ENCODE measurements at places on chromosomes 6 and 20. TPM values are rescaled to one million over a fixed set of nuclear protein-coding genes. Genes with fewer than 3 reads are reported as not detected.

DNA sequence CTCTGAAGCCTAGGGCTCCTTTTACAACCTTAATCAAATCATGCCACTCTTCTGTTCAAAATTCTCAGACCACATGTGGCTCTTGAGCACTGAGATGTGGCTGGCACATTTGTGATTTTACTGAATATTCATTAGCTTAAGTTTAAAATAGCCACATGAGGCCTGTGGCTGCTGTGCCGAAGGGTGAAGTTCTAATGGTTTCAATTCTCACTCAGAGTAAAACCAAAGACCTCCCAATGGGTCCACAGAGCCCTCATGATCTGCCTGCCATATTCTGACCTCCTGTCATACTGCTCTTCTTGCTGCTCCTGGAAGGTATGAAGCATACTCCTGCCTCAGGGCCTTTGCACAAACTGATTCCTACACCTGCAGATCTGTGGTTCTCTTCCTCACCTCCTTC, 7.8 kb upstream of the CST3 start:
- no peak for DNase-seq
- peaks cover 8% of the 10 kb centered on the region for H3K27me3 ChIP-seq
- no peaks in the 10 kb centered on the region for H3K36me3 ChIP-seq
- no peak overlapping the region for H3K4me3 ChIP-seq
- no peaks in the 10 kb centered on the region for H3K4me1 ChIP-seq

The MYLIP gene
- 187 TPM for total RNA-seq

DNA sequence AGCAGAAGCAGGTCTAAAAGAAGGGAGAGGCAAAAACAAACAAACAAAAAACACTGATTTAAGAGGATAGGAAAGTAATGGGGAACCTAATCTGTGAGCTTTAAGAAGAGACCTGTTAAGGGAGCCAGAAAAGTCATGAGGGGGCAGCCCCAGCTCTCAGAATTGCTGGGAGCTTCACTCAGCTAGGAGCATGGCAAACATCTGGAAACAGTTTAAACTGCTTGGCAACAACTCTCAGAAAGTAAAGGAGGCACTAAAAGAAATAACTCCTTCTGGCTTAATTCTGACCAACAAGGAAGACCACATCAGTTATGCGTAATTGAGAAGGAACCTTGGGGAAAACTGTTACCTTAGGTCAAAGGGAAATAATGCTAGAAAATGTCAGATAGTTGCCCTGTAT, 121.4 kb downstream of the LAMP5 start:
- H3K4me3 ChIP-seq, result no peak overlapping the region
- H3K4me1 ChIP-seq, result no peaks in the 10 kb centered on the region
- H3K36me3 ChIP-seq, result no peaks in the 10 kb centered on the region
- no peak overlapping the region for H3K27ac ChIP-seq

DNA sequence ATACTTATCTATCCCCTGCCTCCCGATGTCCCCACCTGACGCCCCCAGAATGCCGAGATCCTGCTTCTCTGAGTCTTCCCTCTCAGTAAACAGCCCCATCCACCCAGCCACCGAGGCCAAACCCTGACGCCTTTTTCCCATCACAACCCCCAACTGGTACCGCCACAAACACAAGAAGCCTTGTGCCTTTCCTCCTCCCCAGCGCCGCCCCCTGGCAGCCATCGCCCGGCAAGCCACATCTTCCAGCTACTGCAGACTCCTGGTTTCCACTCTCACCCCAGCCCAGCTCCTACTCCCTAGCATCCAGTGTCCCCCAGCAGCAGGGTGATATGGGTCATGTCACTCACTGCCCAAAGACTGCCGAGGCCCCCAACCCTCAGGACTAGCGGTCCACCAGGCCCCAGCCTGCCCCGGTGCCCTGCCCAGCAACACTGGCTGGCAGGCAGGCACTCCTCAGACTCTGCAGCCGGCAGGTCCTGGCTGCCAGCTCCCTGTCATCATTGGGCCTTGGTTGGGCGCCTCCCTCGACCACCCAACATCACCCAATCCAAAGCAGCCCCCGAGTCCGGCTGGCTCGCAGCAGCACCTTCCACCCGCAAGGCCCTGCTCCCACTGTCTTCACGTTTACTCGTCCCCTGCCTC, 11.2 kb downstream of the TCFL5 start:
- H3K4me1 ChIP-seq, result no peaks in the 10 kb centered on the region
- DNase-seq, result no peak
- H3K36me3 ChIP-seq, result peaks cover 7% of the 10 kb centered on the region
- no peak overlapping the region for H3K4me3 ChIP-seq

GRCh38 chr20:42734660-42735368, 454.9 kb downstream of the PTPRT start:
- no peak overlapping the region for H3K4me3 ChIP-seq
- no peaks in the 10 kb centered on the region for H3K4me1 ChIP-seq
- H3K36me3 ChIP-seq, result no peaks in the 10 kb centered on the region
- H3K27ac ChIP-seq, result no peak overlapping the region

- no peak overlapping the region for H3K4me3 ChIP-seq
- no peaks in the 10 kb centered on the region for H3K4me1 ChIP-seq
- DNase-seq, result no peak
- no peaks in the 10 kb centered on the region for H3K27me3 ChIP-seq
- no peak overlapping the region for H3K27ac ChIP-seq
Measured at GRCh38 chr6:133590196-133590595, 298.7 kb upstream of the TCF21 start.

- H3K4me3 ChIP-seq, result no peak overlapping the region
- peaks cover 48% of the 10 kb centered on the region for H3K4me1 ChIP-seq
- H3K27ac ChIP-seq, result peak overlapping the region; percentile 20
- H3K36me3 ChIP-seq, result no peaks in the 10 kb centered on the region
- no peak for DNase-seq
- H3K27me3 ChIP-seq, result no peaks in the 10 kb centered on the region
Measured at GRCh38 chr6:42440778-42441696, 10.7 kb downstream of the TRERF1 start.

GRCh38 chr20:44597516-44597915, 15.1 kb downstream of the PKIG start:
- no peak overlapping the region for H3K27ac ChIP-seq
- no peaks in the 10 kb centered on the region for H3K36me3 ChIP-seq
- H3K4me1 ChIP-seq, result peaks cover 19% of the 10 kb centered on the region
- no peaks in the 10 kb centered on the region for H3K27me3 ChIP-seq
- DNase-seq, result no peak

DNA sequence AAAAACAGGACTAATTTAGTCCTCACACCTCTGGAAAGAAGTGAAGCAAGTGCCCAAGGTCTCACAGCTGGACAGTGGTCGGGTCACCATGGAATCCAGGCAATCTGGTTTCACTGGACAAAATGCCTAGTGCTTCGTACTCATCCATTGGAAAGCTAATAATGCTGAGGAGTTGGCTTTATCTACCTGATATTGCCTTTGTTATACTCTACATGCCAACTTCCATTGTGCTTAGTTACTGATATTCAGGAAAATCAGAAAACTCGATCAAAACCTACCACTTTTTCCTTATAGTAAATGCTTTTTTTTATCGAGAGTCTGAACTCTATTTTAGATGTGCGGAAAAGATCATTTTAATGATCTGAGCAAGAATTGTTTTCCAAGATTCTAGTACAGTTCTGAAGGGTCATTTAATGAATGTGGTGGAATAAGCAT, 966 bp downstream of the CFAP206 start:
- H3K4me1 ChIP-seq, result peaks cover 5% of the 10 kb centered on the region
- peaks cover 10% of the 10 kb centered on the region for H3K27me3 ChIP-seq
- DNase-seq, result no peak

GRCh38 chr6:78598966-78599365, 268.4 kb upstream of the IRAK1BP1 start:
- no peak overlapping the region for H3K27ac ChIP-seq
- no peaks in the 10 kb centered on the region for H3K27me3 ChIP-seq
- no peak overlapping the region for H3K4me3 ChIP-seq
- no peak for DNase-seq
- H3K4me1 ChIP-seq, result no peaks in the 10 kb centered on the region

The MRAP2 gene
- not detected for total RNA-seq

DNA sequence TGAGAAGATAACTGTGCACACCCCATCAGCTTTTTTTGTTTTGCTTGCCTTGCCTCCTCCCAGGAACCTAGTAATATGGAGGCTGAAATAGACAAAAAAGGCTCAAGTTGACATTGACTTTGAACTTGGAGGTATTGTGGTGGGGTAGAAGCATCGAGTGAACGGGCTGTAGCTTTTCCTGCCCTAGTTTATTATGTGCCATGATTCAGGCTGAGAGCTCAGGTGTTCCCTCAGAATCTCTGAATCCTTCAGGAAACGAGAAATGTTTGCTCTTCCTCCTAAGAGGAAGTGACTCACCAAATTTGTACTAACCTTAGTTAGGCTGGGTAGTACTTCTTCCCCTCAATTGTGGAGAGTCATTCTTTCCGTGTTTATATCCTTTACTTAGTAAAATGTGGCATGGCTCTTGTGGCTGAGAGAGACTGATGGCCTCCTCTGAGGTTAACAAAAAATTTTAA, 98.8 kb downstream of the SASH1 start:
- peaks cover 2% of the 10 kb centered on the region for H3K27me3 ChIP-seq
- DNase-seq, result no peak
- no peak overlapping the region for H3K27ac ChIP-seq
- no peak overlapping the region for H3K4me3 ChIP-seq

The EPPIN gene
- total RNA-seq, result not detected

GRCh38 chr20:1528811-1529210, 28.7 kb downstream of the SIRPD start:
- H3K4me1 ChIP-seq, result no peaks in the 10 kb centered on the region
- H3K27me3 ChIP-seq, result no peaks in the 10 kb centered on the region
- no peak overlapping the region for H3K27ac ChIP-seq
- H3K4me3 ChIP-seq, result no peak overlapping the region
- H3K36me3 ChIP-seq, result no peaks in the 10 kb centered on the region

- H3K27me3 ChIP-seq, result no peaks in the 10 kb centered on the region
- DNase-seq, result no peak
- H3K27ac ChIP-seq, result no peak overlapping the region
- no peaks in the 10 kb centered on the region for H3K4me1 ChIP-seq
- H3K36me3 ChIP-seq, result no peaks in the 10 kb centered on the region
Measured at GRCh38 chr20:62355878-62356588, 11.1 kb downstream of the LAMA5 start.

DNA sequence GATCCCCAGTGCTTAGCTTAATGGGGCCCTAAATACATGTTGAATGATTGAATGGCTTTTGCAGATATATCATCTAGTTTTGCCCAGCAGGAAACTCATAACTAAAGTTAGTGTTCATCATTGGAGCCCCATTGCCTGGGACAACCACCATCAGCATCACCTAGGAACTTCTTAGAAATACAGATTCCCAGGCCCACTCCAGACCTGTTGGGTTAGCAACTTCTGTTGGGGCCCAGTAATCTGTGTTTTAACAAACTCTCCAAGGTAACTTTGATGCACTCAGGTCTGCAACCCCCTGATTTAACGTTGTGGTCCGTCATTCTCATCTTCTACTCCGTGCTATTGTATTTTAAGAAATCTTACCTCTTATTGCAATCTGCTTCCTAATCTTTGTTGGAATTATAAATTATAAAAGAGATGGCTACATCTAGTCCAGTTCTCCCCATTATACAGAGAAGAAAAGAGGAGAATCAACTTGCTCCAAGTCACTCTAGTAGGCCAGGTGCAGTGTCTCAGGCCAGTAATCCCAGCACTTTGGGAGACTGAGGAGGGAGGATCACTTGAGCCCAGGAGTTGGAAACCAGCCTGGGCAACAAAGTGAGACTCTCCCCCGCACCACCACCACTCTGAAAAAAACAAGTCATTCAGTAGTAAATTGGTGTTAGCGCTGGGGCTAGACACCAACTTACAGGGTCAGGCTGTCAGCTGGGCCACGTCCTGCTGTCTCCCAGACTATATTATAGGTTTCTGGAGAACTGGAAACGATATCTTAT, 13.7 kb downstream of the FOXP4 start:
- no peaks in the 10 kb centered on the region for H3K27me3 ChIP-seq
- H3K36me3 ChIP-seq, result no peaks in the 10 kb centered on the region
- H3K4me1 ChIP-seq, result peaks cover 30% of the 10 kb centered on the region

GRCh38 chr20:10329387-10330005, 104.5 kb downstream of the MKKS start:
- no peaks in the 10 kb centered on the region for H3K4me1 ChIP-seq
- no peaks in the 10 kb centered on the region for H3K36me3 ChIP-seq
- H3K27me3 ChIP-seq, result no peaks in the 10 kb centered on the region
- H3K4me3 ChIP-seq, result no peak overlapping the region
- no peak for DNase-seq

GRCh38 chr20:9367746-9368145, 146.6 kb upstream of the LAMP5 start:
- no peaks in the 10 kb centered on the region for H3K27me3 ChIP-seq
- no peak overlapping the region for H3K4me3 ChIP-seq
- no peaks in the 10 kb centered on the region for H3K36me3 ChIP-seq

- no peak overlapping the region for H3K4me3 ChIP-seq
- DNase-seq, result no peak
- H3K36me3 ChIP-seq, result no peaks in the 10 kb centered on the region
- H3K27ac ChIP-seq, result no peak overlapping the region
- H3K4me1 ChIP-seq, result peaks cover 7% of the 10 kb centered on the region
- H3K27me3 ChIP-seq, result no peaks in the 10 kb centered on the region
Measured at GRCh38 chr6:8392569-8392968, 42.8 kb downstream of the SLC35B3 start.

The SDHAF4 gene
- total RNA-seq, result 7.0 TPM

- DNase-seq, result no peak
- H3K36me3 ChIP-seq, result no peaks in the 10 kb centered on the region
- no peak overlapping the region for H3K4me3 ChIP-seq
- H3K27ac ChIP-seq, result no peak overlapping the region
- no peaks in the 10 kb centered on the region for H3K4me1 ChIP-seq
Measured at GRCh38 chr6:141675957-141676356, 456.8 kb upstream of the GJE1 start.

GRCh38 chr6:160261991-160262680, 3.5 kb upstream of the SLC22A2 start:
- H3K4me3 ChIP-seq, result no peak overlapping the region
- no peaks in the 10 kb centered on the region for H3K36me3 ChIP-seq
- no peaks in the 10 kb centered on the region for H3K4me1 ChIP-seq
- no peak for DNase-seq

- H3K36me3 ChIP-seq, result no peaks in the 10 kb centered on the region
- no peak for DNase-seq
- no peak overlapping the region for H3K4me3 ChIP-seq
- H3K27me3 ChIP-seq, result no peaks in the 10 kb centered on the region
- H3K27ac ChIP-seq, result no peak overlapping the region
Measured at GRCh38 chr6:130326496-130326895, 39.3 kb upstream of the TMEM200A start.

The CGA gene
- total RNA-seq, result not detected

DNA sequence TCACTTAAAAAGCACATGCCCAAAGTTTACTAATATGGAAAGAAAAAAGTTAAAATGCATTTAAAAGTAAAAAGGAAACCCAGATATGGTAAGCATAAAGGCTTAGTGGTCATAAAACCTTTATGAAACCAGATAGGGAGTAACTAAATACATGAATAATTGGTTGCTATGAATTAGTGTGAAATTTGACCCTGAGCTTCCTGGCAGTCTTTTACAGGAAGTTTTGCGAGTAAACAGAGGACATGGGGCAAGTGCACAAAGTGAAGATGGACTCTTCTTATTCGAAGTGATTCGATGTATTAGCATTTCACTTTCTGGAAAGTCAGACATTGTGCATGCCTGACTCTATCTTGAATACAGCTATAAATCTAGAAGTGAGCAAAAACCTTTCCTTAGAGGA, 90.9 kb upstream of the MLIP start:
- H3K36me3 ChIP-seq, result no peaks in the 10 kb centered on the region
- no peak for DNase-seq
- H3K27me3 ChIP-seq, result no peaks in the 10 kb centered on the region
- H3K4me3 ChIP-seq, result no peak overlapping the region
- no peak overlapping the region for H3K27ac ChIP-seq

- H3K4me1 ChIP-seq, result peaks cover 74% of the 10 kb centered on the region
- no peaks in the 10 kb centered on the region for H3K36me3 ChIP-seq
Measured at GRCh38 chr6:111992851-111993250, 61.1 kb upstream of the CCN6 start.

Measured in T-cell (primary cell).